ENCODE measurements at places on chromosomes 2 and 18.

DNA sequence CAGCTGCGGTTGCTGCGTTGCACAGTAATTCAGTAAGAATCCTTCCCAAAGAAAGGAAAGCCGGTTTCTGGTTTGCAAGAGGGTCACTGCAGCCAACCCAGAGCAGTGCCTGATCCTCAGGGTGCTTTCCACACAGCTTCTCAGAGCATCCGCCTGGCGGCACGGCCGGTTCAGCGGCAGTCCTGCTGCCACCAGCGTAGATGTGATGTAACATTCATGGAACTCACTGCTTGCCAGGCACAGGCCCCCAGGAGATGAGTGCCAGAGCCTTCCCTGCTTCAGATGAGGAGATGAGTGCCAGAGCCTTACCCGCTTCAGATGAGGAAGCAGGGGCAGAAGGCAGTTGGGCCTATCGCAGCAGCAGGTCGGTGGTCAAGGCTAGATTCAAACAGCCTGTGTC, 230.2 kb downstream of the GBX2 start:
- DNase-seq = no peak

DNA sequence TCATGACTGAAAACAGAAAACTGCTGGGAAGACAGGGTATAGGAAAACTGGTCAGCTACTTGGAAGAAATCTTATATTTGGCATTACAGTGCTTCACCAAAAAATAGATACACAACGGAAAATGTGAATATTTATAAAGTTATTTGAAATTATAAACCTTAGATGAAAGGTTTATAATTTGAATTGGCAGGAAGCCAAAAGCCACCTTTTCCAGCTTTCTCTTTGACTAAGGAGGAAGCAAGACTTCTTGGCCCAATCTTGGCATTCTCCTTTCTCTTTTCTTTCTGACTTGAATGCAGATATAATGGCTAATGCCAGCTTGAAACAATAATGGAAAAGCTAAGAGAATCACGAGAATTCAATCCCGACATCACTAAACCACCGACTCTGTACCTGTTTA, 196.5 kb upstream of the PIK3C3 start:
- no peak for DNase-seq

DNA sequence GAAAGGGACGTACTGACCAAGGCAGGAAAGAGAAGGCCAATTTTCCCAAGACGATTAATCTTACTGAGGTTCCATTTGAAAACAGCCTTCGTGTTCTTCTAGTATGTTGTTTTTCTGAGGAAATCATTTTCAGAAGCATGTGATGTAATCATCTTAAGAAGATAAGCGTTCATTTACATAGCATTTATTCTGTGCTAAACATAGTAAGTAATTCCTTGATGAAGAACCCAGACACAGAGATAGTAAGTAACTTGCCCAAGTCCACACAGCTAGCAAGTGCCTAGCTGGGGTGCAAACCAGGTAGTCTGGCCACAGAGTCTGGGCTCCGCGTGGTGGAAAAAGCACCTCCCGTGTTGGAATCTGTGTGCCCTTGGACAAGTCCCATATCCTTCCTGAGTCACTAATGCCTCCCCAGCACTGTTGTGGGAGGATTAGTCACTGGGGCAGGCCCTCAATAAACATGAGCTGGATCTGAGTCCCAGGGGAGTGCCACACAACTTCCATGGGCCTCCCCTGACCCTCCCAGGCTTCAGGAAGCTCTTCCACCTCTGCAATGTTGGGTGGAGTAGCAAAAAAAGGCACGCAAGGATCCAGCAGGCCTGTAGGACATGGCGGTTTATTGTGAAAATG, 26.9 kb upstream of the ASAP2 start:
- DNase-seq = no peak

DNA sequence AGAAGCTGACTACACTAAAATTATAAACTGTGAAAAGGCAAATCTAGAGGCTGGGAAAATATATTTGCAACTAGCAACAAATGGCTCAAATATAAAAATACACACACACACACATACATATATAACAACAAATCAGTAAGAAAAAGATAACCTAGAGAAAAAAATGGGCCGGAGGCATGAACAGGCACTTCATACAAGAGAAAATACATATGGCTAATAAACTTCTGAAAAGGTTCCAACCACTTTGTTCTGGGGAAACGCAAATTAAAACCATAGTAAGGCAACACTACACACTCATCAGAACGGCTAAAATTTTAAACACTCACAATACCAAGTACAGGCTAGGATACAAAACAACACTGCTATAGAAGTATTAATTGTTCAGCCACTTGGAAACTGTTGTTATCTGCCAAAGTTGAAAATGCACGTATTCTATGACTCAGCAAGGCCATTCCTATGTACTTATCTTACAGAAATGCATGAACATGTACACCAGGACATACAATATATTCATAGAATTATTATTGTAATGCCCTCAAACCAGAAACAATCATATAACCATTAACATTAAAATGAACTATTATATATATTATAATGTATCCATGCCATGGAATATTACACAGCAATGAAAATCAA, 15.6 kb downstream of the WDSUB1 start:
- DNase-seq = no peak

- no peak for DNase-seq
Observed at GRCh38 chr2:150309311-150310080, 178.0 kb downstream of the RND3 start.

GRCh38 chr2:152420936-152421335, 86.0 kb downstream of the FMNL2 start:
- DNase-seq = no peak

- DNase-seq = no peak
Observed at GRCh38 chr2:54701029-54701428, 22.4 kb upstream of the EML6 start.

- no peak for DNase-seq
Observed at GRCh38 chr2:117917223-117917917, 96.5 kb downstream of the CCDC93 start.

GRCh38 chr2:43221124-43221762, 5.2 kb downstream of the ZFP36L2 start:
- DNase-seq = peak; percentile 62

- DNase-seq = no peak
Observed at GRCh38 chr2:149732001-149732685, 144.6 kb upstream of the MMADHC start.

DNA sequence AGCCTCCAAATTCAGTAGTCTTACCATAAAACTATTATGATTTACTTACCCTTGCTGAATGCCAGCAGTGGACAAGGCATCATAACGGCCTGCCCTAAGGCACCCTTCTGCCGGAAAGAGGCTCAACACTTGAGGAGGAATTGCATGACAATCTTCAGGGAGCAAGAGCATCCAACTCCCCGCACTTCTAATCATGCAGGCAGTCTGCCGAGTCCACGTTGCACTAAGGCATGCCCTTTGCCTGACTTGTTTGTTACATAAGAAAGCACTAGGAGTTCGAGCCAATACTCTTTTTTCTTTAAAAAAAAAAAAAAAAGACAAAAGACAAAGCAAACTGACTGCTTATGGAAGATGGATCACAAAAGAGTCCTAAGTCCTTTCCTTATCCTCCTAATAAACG, 17.9 kb upstream of the SPTBN1 start:
- no peak for DNase-seq

GRCh38 chr2:20635675-20636584, 15.0 kb downstream of the HS1BP3 start:
- DNase-seq = peak; percentile 78

GRCh38 chr2:120596191-120596811, 139.4 kb upstream of the GLI2 start:
- DNase-seq = no peak

- DNase-seq = no peak
Observed at GRCh38 chr2:225598426-225598825, 198.9 kb downstream of the NYAP2 start.

DNA sequence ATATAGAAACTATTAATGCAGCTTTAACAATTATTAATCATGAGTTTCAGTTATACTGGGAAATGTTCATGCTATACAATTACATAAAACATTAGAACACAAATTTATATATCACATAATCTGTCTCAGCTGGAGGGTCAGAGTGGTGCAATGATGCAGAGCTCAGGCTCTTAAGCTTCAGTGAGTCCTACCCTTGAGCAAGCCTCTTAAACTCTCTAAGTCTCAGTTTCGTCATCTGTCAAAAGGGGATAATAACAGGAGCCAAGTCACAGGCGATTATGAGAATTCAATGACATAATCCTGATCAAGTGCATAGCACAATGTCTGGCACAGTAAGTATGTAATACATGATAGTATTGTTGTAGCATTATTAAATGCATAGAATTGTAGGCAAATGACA, 46.0 kb downstream of the LAMA1 start:
- DNase-seq = no peak

Data from activated CD4-positive, alpha-beta T cell treated with anti-CD3 and anti-CD28 coated beads for 36 hours (primary cell).